Head of caudate nucleus (tissue), 42 donors: ENCODE measurements at places on chromosomes 3 and 15.

GRCh38 chr15:23467110-23467600 is 20.1 kb upstream of the GOLGA6L2 start:
- DNase-seq: no peak

GRCh38 chr3:47475029-47475569 is 642 bp downstream of the SCAP start:
- DNase-seq: no peak

DNA sequence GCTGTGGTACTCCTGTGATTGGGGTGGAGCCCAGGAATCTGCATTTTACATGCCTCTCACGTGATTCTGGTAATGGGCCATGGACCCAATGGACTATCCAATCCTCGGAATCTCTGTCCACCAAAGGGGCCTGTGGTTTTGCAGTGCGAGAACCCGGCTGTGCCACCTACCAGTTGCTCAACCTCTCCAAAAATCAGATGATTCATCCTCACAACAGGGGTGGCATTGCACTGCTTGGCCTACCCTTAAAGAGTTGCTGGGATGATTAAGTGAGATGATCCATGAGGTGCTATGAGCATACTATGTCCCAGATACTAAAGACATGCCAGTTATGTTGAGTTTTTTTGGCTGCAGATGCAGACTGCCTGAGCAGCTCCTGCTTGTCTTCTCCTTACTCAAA is 5.1 kb downstream of the ANP32A start:
- DNase-seq: no peak

DNA sequence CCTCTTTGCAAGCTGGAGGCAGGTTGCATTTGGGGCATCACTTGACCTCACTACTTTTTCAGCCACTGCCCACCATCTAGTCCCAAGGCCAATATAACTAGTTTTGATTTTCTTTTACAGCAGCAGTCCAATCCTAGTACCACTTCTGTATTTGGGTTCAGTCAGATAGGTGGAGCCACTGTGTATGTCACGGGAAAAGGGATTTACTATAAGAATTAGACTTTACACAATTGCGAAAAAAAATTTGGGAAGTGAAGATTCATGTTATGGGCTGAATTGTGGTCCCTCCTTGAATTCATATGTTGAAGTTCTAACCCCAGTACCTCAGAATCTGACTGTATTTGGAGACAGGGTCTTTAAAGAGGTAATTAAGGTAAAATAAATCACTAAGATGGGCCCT is 37.4 kb upstream of the NMNAT3 start:
- DNase-seq: no peak

- no peak for DNase-seq
Measured at GRCh38 chr3:150097588-150097890, 126.8 kb upstream of the PFN2 start.

DNA sequence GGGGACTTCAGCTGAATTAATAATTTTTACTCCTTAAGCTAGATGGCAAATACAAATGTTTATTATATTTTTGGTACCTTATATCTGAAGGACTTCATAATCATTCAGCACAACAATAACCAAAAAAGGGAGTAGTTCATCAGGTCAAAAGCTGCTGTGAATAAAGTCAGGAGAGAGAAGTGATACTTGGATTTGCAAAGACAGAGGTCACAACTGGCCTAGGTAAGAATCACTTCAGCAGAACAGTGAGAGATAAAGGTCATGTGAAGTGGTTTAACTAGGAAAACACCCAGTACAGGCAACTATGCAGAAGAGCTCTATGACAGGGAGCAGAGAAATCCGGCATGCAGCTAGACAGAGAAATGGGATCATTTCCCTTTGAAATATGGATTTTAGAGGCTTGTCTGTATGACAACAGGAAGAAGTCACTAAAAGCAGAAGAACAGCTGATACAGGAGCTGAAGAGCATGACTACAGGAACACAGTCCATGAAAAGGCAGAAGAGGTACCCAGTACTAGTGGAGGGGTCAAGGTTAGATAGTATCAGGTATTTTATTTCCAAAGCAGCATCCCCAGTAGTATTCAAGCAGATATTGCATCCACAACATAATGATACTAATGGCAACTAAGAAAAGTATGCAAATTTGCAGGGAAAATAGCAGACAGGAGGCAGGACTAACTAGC is 25.7 kb downstream of the ZMAT3 start:
- no peak for DNase-seq

- DNase-seq: no peak
Measured at GRCh38 chr3:106714400-106714799, 662.8 kb upstream of the CCDC54 start.

DNA sequence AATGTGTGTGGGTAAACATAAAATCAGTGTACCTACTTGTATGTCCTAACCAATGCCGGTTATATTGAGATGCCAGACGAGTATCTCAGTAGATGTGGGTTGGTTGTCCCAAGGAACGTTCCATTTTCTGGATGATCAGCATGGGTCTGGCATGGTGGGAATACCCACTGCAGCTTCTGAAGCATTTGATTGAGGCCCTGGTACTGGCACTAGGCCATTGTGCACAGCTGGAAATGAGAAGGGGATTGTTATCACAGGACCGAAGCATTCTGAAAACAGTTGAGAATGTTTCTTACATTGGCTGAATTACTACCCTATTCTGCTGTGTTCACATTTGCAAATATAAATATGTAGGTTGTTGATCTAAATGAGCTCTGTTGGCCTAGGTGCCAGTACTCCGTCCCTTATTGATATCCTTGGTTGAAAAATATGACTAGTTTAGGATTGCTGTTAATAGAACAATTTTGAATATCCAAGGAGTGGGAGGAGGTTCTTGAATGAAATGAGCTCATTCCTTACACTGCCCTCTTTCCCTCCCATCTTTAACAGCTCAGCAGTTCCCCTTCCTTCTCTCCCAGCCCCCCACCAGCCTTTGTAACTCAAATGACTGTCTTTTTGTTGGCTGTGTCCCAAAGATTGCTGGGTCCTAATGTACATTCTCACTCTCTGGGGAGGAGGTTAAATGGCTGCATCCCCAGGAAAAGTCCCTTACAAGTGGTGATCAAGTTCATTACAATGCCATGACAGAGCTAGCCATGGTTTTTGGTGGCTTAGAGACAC is 293.3 kb upstream of the TPM1 start:
- DNase-seq: peak; percentile 49

- DNase-seq: no peak
Measured at GRCh38 chr3:27209617-27210264, 159.4 kb downstream of the NEK10 start.

DNA sequence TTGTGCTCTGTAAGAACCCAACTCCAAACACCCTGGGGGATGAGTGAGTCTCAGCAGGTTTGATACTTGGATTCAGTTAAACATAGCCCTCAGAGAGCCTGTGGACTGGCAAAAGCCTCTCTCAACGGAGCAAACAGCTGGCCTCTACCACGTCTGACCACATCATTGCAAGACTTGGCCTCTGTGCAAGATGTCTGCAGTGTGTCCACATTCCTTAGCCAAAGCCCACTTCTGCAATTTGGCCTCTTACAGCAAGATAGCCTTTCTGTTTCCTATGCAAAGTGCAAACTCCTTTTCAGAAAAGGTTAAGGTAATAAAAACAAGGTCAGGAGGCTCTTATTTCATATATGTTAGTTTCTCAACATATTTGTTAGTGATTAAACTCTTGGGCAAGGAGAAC is 27.9 kb downstream of the FBN1 start:
- no peak for DNase-seq

DNA sequence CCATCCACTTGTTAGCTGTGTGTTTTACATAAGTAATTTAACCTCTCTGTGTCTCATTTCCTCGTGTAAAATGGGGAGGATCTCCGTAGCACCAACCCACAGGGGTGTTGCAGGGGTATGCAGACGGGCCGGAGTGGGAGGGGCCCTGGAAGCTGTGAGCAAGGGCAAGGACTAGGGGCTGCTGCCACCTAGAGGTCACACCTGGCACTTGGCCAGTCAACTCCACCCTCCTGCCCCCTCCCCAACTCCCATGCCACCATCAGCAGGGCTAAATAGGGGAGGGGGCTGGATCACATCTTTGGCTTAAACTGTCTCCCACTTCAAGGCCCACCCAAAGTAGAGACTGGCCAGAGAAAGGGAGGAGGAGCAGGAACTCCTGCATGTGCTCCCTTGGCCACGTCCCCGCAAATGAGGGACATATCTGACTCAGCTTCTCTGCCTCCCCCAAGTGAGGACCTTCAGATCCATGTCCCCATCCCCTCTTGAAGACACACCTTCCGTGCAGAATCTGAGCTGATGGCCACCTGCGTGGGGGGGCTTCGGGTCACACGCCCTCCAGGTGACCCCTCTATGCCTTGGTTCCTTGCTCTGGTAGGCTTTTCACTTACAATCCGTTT is 2.6 kb downstream of the CCDC9B start:
- DNase-seq: peak; percentile 75

- no peak for DNase-seq
Measured at GRCh38 chr3:119681279-119681678, 4.1 kb upstream of the COX17 start.

GRCh38 chr3:142894493-142894892 is 5.6 kb upstream of the PCOLCE2 start:
- DNase-seq: no peak

- no peak for DNase-seq
Measured at GRCh38 chr15:71761649-71762048, 48.7 kb upstream of the NR2E3 start.
